Skin of body (tissue), 3 donors: ENCODE measurements at places on chromosomes 7 and 10.
A peak's percentile ranks its signal among the peaks of the same experiment; 100 is the strongest.

- no peak for DNase-seq
These were observed 1.4 kb upstream of the ZYX start for GRCh38 chr7:143379611-143380259.

- DNase-seq: no peak
These were observed 55.7 kb upstream of the PTER start for GRCh38 chr10:16381083-16381482.

DNA sequence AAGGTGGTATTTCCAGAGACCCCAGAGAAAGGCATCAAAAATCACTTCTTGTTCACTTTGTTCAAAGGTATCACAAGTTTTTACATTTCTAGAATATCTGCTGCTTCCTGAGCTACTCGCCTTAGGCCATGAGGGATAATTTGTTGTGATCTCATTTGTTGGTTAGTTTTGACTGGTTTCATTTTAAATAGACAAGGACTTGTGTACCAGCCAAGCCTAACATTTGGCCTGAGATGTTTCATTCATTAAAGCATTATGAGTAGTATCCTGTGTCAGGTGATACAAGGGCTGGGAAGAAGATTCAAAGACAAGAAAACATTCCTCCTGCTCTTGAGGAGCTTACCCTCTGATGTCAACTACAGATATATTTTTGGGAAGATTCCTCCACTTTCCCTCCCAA is 170.3 kb upstream of the FAM171A1 start:
- no peak for DNase-seq

- DNase-seq: no peak
These were observed 23.6 kb upstream of the COBL start for GRCh38 chr7:51340029-51340838.

- peak; percentile 79 for DNase-seq
These were observed 2.0 kb downstream of the FLNC start for GRCh38 chr7:128831994-128832879.

DNA sequence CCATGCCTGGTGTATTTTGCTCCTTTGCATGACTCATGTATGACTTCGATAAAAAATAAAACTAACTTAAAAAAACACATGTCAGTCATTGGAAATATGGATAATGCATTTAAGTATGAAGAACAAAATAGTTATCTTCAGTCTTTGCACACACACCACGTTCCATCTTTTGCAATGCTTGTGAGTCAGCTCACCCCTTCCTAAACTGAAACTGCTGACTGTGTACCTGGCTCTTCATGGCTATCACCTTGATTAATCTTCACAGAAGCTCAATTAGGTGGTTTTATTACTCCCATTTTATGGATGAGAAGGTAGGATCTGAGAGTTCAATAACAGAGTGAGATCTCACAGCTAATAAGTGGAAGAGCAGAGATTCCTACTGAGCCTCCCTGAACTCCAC is 79.5 kb downstream of the CARD11 start:
- DNase-seq: no peak

GRCh38 chr10:15606377-15606776 is 113.3 kb downstream of the ITGA8 start:
- DNase-seq: peak; percentile 56

- no peak for DNase-seq
These were observed 34.1 kb downstream of the PNLIPRP2 start for GRCh38 chr10:116654816-116655215.

GRCh38 chr7:70466725-70467364 is 665.1 kb upstream of the GALNT17 start:
- no peak for DNase-seq

DNA sequence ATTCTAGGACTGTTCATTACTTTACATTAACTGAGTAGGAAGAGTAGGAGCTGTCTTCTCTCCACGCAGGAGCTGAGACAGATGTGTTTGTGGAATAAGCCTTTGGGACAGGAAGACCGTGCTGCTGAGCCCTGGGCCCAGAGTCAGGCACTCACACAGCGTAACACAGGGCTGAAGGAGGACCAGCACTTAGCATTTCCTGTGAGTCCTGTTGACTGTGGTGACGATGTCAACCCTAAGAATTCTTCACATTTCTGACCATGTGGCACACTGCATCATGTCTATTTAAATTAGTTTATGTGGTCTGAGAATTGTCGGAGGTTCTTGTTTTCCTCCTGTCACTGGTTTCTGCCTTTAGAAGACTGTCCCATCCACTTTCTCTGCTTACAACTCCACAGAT is 117.2 kb downstream of the PIP4K2A start:
- DNase-seq: no peak

- DNase-seq: no peak
These were observed 51.4 kb downstream of the CDH23 start for GRCh38 chr10:71448146-71448545.

DNA sequence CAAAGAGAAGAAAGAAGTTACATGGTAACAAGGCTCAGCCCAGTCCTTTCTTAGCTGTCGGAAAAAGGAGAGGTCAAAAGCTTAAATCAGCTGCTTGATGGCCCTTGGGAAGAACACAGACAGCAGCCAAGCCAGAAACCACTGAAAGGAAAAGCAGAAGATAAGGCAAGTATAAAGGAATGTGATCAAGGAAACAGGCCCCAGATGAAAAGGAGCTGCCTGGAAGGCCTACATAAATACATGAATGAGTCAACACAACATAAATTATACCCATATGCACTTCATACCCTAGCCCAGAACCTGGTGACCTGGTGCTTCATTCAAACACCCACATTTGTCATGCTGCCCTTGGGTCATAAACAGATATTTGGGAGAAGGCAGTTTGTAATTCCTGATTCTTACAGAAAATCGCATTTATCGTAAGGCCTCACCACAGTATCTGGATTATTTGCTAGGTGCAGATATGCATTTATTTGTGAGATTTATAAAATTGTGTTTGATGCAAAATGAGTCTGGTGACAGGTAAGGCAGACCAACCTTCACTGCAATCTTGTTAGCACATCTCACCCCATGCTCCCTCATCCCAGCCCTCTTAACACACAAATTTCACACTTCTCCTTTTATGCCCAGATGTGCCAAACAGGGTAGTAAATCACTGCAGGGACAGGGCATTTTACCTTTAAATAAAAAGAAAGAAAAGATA is 94.9 kb upstream of the KCNIP2 start:
- DNase-seq: no peak

DNA sequence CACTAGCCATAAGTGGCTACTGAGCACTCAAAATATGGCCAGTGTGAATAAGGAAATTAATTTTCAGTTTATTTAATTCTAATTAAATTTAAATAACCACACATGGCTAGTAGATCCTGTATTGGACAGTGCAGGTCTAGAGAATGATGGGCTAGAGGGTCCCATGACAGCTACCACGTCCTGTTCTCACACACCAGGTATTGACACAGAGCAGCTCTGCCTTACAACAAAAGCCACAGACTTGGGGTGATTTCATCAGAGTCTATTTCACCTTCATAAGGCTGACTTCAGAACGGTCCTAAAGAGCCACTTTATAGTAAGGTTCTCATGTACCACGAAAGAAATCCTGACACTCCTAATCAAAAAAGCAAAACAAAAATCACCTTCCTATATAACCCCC is 111.3 kb downstream of the UBE2H start:
- DNase-seq: no peak

GRCh38 chr10:76178532-76179292 is 747.3 kb downstream of the LRMDA start:
- DNase-seq: no peak

DNA sequence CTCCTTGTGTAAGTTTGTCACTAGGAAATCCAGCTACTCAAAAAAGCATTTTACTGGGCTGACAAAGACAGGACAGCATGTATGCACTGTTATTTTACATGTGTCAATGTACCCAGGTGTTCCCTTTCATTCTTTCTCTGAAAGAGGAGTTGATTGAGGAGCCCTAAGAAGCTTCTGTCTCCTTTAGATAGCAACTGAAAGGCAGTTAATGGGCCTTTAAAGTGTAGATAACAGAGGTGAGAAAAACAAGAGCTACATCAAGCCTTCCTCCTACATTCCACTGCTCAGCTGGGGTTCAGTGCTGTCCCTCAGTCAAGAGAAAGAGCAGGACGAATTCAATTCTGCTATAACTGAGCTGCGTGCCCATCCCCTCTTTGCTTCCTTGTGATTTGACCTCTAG is 12.8 kb upstream of the WIPF3 start:
- DNase-seq: no peak
